Pericardium fibroblast (primary cell): ENCODE measurements at places on chromosomes 6 and 20. TPM values are rescaled to one million over a fixed set of nuclear protein-coding genes. Genes with fewer than 3 reads are reported as not detected.

Gene NMBR
- not detected in 2 replicates for total RNA-seq

Gene MPC1
- 36.4 and 37.5 TPM in 2 replicates for total RNA-seq

Gene GPX5
- not detected in 2 replicates for total RNA-seq

Gene PPP1R14C
- total RNA-seq = not detected in 2 replicates

Gene SLA2
- not detected in 2 replicates for total RNA-seq
